Activated CD8-positive, alpha-beta T cell treated with anti-CD3 and anti-CD28 coated beads, Interleukin-2, amount 10 ng/mL, durations not matched to agents 7 days and 5 days (primary cell): ENCODE measurements at places on chromosomes 12 and 14. TPM values are rescaled to one million over a fixed set of nuclear protein-coding genes. Genes with fewer than 3 reads are reported as not detected.

GRCh38 chr12:87384226-87384625 lies 645.0 kb downstream of the C12orf50 start:
- H3K4me1 ChIP-seq: no peaks in the 10 kb centered on the region
- H3K4me3 ChIP-seq: no peak overlapping the region
- no peak for DNase-seq
- no peaks in the 10 kb centered on the region for H3K27me3 ChIP-seq

The DLK1 gene
- total RNA-seq: not detected

DNA sequence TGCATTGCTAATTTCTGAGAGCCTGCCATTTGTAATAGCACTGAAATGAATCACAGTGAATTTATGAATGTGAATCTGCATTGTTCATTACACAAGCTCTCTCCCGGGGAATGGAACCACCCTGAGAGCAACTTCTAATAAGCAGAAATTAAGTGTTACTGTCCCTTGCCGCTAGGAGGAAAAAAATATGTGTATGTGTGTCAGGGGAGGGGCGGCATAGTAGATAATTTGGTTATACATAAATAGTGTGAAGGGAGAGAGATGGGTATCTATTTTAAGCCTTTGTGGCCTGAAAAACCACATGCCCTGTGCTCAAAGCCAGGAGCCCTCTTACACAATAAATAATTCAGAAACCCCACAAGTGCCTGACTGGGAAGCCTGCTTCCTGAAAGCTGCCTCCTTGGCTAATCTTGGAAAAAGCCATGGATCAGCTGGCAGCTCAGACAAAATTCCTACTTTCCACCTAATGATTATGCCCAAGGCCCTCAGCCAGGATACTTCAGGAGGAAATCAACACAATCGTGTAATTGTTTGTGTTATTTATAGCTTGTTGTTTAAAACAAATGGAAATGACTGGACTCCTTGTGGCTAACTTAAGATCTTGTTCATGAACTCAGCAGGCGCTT lies 366.2 kb upstream of the KITLG start:
- peaks cover 7% of the 10 kb centered on the region for H3K27me3 ChIP-seq
- H3K27ac ChIP-seq: no peak overlapping the region
- H3K4me1 ChIP-seq: no peaks in the 10 kb centered on the region
- DNase-seq: no peak
- no peaks in the 10 kb centered on the region for H3K36me3 ChIP-seq

GRCh38 chr14:54566410-54567223 lies at the start of gene SAMD4A:
Gene SAMD4A, plus strand, starts transcription at chr14:54567128. Its CDS starts 789 bp downstream, at chr14:54567917.
- no peaks in the 10 kb centered on the region for H3K36me3 ChIP-seq
- H3K27ac ChIP-seq: peak within 1 kb of the TSS; percentile 87
- H3K27me3 ChIP-seq: peaks cover 21% of the 10 kb centered on the region
- H3K4me3 ChIP-seq: peak within 1 kb of the TSS; percentile 94

DNA sequence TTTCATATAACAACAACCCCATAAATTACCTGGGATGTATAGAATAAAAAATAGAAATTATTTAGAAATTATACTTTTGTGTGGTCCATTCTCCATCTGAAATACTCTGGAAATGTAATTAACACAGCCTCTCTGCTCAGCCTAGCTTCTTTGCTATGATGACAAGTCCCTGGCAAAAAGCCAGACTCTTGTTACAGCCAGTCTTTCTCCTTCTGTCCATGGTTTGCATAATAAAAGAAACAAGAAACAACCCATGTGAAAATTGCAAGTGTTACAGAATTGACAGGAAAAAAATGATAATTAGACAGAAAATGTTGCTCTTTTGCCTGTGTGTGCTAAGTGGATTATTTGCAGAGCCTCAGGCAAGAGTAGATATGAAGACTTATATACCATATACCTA lies 61.3 kb downstream of the C12orf50 start:
- H3K4me1 ChIP-seq: no peaks in the 10 kb centered on the region
- no peak for DNase-seq
- no peak overlapping the region for H3K27ac ChIP-seq
- no peaks in the 10 kb centered on the region for H3K36me3 ChIP-seq
- no peak overlapping the region for H3K4me3 ChIP-seq

DNA sequence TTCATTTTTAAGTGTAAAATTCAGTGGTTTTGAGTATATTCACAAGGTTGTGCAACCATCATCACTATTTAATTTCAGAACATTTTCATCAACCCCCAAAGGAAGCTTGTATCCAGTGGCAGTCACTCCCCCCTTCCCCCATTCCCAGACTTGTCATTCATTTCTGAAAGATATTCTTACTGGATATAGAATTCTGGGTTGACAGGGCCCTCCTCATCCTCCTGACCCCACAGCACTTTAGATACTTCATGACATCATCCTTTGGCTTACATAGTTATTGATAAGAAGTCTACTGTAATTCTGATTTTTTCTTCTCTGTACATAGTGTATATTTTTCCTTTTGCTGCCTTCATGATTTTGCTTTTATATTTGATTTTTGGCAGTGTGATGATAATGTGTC lies 8.8 kb upstream of the ADGRD1 start:
- DNase-seq: no peak
- H3K27me3 ChIP-seq: peaks cover 3% of the 10 kb centered on the region
- H3K27ac ChIP-seq: no peak overlapping the region
- no peaks in the 10 kb centered on the region for H3K36me3 ChIP-seq
- H3K4me3 ChIP-seq: no peak overlapping the region
